LoVo (cell line): ENCODE measurements at places on chromosomes 3 and 15.

GRCh38 chr3:197011780-197012539 lies 17.7 kb downstream of the MELTF start:
- DNase-seq = no peak

DNA sequence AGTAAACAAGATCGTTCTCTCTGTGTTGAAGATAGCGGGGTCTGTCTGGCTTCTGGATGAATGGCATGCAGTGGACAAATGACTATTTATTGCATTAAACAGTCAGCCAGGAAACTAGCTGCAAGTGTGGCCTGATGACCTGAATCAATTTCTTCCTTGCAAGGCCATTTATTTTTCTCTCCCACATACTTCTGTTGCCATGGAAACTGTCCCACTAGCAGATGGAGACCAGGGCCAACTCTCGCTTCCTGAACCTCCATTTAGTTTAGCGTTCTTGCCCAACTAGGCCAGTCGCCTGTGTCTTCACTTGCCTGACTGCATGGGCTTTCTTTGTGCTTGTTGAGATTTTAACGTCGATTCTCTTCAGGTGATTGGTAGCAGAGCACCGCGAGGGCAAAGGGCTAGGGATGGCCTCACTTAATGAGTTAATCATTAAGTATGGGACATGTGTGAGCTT lies 27.6 kb downstream of the LMCD1 start:
- no peak for DNase-seq

GRCh38 chr3:18018491-18019160 lies 276.2 kb upstream of the TBC1D5 start:
- no peak for DNase-seq

DNA sequence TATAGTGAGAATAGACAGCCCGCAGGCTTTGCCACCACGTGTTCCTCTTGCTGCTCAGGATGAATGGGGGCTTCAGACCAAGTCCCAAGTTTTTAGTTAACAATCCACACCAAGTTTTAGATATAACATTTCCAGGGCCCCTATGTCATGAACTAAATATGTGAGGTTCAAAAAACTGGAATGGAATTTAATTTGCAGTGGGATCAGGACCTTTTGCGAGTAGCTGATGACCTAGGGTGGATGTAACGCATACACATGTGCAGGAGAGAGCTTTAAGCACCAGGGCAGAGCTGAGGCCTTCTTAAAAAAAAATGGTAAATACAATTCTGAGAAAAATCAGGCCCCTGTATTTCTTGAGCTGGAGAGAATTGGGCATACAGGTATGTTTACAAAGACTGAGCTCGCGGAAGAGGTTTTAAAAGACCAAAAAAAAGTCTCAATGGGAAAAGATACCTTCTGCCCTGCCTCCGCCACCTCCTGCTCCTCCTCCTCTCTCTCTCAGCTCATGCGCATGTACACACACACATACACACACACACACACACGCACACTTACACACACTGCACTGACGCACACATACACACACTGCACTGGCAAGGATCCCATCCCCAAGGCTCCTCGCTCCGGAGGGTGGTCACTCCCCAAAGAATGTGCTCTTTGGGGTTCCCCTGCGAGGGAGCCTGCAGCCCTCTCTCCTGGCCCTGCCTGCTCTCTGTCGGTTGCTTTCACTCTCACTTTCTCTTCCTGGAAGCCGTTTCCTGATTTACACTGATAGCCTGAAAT lies 48.2 kb upstream of the IGF1R start:
- no peak for DNase-seq

DNA sequence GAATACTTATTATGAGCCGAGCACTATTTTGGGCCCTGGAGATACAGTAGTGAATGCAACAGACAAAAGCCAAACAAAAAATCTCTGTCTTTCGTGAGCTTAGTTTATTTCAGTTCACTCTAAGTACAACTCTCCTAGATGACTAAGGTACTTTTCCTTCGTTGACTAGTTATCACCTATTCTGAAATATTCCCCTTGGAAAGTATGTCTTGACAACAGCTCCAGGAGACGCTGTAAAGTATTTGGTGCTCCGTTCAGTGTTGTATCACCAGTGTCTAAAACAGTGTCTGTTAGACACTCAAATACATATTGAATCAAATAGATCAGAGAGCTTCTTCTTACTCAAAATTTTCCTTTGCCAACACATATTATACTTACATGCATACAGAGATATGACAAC lies 119.6 kb downstream of the TFDP2 start:
- DNase-seq = no peak

- DNase-seq = peak; percentile 70
These were observed 70.1 kb downstream of the CEMIP start for GRCh38 chr15:80849308-80849707.

DNA sequence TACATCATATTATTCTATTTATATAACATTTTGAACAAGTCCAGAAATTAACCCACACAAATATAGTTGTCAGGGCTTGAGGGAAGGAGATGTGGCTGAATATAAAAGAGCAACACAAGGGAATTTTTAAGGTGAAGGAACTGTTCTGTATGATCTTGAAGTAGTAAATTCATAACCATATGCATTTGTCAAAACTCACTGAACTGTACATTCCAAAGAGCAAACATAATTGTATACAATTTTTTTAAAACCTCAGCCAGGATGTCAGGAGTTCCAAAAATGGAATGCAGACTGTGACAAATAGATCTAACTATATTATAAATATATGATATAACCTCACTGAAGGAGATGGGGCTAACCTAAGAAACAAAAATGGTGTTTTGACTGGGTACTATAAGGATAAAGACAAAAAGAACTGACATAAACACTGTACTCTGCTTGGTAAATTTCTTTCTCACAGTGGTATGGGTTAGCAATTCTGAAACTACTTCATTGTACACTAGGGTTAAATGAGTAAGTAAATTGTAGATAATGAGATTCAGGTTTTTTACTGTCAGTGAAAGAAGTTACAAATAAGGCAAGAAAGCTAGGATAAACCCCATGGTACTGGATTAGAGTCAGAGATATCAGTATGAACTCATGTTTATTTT lies 14.4 kb downstream of the GOLGB1 start:
- DNase-seq = no peak

GRCh38 chr3:47130557-47130956 lies 33.4 kb downstream of the SETD2 start:
- DNase-seq = no peak

GRCh38 chr3:99911433-99911832 lies 93.8 kb downstream of the CMSS1 start:
- no peak for DNase-seq

DNA sequence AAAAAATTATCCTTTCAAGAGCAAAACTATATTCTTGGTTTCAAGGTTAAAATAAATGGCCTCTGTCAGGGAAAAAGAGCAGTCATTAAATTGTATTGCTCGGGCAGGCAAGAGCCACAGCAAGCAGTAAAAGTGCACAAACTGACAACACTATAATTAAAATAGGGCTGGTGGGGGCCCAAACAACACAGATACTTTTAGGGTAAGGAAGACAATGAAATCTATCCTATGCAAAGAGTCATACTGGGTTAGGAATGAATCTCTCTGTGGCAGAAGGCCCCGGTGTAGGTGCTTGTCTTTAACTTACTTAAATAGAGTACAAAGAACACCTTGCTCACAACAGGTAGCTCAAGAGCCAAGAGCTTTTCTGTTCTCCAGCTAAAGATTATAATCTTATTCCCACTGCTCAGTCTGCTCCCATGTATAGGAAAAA lies 94.7 kb downstream of the DLG1 start:
- no peak for DNase-seq

DNA sequence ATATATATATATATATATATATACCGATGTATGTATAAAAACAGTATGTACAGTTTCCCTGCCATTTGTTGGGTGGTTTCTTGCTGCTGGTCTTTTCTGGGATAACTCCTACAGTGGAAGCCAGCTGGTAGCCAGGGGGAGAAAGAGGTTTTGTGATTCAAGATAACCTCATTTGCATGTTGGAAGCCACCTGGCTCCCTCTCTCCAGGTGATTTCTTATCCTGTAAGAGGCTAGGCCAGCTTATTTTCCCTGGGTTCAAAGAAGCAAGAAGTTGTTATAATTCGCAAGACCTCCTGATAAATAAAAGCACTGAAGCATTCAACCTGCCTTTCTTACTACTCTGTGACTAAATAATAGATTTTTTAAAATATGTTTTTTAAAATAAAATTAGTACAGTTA lies 443.3 kb downstream of the VGLL3 start:
- DNase-seq = no peak

- DNase-seq = no peak
These were observed 6.6 kb upstream of the CCR8 start for GRCh38 chr3:39322936-39323335.

- no peak for DNase-seq
These were observed 732 bp upstream of the CRTC3 start for GRCh38 chr15:90529011-90529370.

DNA sequence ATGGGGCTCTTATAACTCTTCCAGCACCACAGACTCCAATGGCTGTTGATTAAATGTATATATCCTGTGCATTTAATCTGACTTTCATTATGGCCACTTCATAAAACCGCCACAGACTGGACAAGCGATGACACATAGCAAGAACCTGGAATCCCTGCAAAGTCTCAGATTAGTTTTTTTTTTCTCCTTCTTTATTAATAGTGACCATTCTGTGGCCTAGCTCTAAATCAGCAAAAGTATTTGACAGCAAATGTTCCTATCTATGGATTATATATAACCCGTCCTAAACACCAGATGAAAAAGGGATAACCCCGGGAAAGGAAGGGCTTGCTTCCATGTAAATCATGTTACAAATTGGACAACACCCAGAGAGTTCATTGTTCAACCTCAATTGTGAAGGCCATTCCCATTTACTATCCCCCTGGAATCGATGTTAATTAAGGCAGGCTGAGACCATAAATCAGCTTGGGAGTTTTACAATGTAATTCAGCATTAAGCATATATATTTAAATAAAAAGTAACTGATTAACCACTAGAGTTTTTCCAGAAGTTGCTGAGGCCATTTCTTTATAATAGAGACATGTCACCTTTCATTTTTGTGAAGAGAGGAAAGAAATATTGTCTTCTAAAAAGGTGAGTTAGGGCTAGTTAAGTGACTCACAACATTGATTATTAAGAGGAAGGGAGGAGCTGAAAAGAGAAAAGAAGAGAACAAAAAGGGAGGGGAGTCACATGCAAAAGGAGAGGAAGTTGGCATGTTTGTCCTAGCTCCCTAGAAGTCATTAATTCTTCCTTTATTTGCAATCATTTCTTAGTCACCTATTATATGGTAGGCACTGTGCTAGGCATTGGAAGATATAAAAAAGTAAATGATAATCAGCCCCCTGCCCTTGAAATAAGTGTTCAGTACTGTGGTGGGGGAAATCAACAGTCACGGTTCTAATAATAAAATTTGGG lies 26.2 kb downstream of the ALDH1A2 start:
- no peak for DNase-seq

DNA sequence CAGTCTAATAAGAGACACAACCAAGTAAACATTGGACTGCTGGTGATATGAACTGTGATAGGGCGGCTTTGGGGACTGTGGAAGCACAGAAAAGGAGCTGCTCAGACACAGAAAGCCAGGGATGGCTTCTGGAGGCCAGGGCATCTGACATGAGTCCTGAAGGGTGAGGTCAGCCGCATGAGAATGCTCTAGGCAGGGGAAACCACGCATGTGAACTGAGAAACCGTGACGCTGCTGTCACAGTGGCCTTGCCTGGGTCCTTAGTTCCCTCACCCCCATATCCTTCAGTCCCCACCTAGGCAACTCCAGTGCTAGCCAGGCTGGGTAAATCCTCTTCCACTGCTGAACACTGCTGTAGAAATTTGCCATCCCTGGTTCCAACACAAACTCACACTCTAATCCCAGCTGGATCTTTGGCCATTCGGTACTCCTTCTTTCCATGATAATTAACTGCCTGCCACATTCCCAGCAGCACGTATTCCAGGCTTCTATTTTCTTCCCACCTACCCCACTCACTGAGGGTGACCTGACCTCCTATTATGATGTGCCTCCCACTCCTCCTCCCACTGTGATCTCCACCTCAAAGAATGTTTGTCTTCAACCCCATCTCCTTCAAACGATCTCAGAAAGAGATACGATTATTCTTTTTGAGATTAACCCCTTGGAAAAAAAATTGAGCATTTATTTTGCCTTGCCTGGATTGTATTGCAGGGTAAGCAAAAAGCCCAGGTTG lies 31.4 kb downstream of the CRYGS start:
- DNase-seq = no peak

- DNase-seq = peak; percentile 9
These were observed 41.1 kb upstream of the UBE2E2 start for GRCh38 chr3:23161896-23162570.

DNA sequence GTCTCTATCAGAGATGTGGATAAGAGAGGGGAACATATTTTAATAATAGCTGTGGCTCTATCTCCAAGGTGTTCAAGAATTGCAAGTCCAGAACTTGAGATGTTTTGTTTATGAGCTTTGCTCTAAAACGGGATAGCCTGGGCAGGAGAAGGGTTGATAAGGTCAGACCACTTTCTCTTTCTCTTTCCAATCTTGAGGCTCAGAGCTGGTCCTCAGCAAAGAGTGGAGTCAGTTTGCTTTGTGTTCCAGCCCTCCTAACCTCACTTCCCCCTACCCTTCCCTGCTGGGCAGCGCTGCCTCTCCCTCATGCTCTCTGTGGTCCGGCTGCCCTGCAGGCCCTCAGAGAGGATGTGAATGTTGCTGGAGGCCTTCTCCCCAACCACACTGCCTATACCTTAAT lies 13.8 kb downstream of the KLHL6 start:
- no peak for DNase-seq

DNA sequence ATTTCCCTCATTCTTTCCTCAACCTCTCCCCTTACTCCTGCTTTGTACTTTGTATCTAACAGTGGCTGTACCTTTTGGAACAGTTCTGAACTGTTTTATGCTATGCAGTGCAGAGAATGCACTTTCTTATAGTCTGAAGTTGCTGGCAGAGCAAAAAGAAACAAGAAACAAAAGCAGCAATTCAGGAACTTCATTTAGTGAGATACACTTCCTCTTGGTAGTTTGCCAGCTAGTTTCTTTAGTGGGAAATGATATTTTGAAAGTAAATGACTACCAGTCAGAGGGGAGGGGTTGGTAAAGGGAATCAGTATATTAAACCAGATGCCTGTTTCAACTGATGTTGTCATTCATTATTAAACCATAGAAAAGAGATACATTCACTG lies 55.0 kb upstream of the CHD2 start:
- DNase-seq = peak; percentile 90

DNA sequence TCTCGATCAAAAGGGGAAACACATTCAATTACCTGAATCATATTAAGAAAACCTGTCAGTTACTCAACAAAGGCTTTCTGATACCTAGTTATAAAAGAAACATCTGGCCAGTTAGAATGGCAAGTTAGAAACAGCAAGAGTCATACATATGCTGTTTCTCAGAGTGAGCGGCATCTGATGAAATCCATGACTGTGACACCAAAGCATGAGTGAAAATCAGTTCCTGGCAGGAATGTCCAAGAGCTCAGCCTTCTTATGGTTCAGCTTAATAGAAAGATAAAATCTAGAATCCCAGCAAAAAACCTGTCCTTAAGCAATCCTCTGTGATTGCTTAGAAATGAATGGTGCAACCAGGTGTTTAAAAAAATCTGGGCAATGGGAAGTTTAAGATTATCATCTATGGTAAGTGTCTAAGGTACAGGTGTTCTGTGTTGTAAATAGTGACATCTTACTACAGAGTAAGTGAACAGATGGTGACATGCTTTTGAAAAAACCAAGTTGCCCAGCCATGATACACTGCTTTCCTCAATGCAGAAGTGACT lies 18.8 kb downstream of the B4GALT4 start:
- DNase-seq = no peak
